ENCODE measurements at places on chromosomes 6 and 20.

GRCh38 chr6:166587631-166588413 lies 1.3 kb upstream of the RAMACL start:
- DNase-seq = no peak

- DNase-seq = no peak
Observed at GRCh38 chr20:60261333-60261732, 303.1 kb downstream of the CDH26 start.

DNA sequence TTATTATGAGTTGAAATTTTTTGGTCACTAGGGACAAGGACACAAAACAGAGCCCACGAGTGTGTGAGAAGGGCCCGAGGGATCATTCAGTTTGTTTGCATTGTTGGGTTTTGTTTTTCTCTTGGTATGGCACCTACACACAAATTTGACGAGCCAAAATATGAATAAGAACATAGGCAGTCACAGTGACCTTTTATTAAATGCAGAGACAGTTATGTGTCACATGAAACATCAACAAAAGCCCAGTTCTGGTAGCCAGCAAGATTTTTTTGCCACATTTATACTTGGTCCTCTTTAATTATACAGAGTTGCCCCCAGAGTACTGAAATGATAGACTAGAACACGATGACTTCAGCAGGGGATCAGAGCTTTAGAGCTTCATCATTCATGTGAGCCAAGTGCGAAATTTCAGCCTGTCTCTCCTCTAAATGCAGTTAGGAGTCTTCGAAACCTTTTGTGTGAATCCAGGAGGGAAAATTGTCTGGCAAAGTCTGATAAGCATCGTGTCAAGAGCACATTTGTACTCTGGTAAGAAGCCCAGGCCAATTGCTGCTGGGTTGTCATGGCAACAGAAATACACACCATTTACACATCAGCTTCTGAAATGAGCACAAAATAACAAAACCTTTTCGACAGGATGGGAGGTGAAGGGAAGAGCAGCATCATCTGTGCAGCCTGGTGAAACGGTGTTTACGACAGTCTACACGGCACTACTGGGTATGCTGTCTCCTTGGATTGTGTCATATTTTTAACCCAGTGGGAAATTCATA lies 79.2 kb upstream of the RIPOR2 start:
- DNase-seq = peak; percentile 83

DNA sequence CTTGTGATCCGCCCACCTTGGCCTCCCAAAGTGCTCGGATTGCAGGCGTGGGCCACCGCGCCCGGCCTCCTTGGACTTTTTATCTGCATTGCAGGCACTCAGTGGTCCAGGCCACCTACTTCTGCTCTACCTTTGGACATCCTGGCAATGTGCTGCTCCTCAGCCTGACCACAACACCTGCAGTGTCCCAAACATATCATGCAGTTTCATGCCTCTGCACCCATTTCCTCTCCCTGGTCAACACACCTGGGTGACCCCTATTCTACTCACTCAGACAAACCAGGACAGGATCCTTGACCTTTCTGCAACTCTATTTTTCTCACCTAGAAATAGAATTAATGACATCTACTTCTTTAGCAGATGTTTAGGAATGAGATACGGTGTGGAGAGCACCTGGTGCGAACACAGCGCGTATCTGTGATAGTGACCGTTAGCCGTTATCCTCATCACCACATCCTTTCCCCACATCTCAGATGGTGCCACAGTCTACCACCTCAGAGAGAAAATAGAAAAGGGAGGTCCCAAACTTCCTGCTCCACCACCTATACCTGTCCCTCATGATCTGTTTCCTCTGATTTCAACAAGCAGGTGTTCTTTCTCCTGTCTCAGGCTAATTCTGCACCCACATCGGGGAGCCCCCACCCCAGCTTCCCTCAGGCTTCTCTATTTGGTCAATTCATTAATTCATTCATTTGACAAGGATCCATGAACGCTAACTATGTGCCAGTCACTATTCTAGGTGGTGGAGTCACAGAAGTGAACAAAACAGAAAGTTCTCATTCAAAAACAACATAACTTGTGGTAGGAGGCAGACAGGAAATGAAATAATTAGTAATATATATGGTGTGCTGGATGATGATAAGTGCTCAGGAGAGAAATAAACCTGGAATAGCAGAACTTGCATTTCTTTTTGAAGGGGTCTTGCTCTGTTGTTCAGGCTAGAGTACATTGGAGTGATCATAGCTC lies 4.3 kb upstream of the BTN3A2 start:
- DNase-seq = no peak

DNA sequence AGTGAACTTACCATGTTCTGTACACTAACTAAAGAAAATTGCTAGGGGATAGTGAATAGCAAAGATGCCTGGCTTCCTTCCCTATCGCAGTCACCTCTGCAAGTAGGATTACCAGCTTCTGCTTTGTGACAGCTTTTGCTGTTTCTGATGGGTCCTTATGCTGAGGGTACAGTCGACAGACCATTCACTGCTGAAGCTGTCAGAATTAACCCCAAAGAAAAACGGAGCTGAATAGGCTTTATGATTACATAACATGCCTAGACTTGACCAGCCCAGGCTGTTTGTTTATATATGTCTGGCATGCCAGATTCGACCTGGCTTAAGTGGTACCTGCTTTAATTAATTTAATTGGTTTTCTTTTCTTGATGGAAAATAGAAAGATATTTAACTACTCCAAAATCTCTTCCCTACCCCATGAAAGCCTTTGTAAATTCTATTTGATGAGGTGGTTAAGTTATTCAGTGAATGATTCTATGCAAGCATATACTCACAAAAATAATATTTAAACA lies 21.7 kb upstream of the PRELID3B start:
- no peak for DNase-seq

DNA sequence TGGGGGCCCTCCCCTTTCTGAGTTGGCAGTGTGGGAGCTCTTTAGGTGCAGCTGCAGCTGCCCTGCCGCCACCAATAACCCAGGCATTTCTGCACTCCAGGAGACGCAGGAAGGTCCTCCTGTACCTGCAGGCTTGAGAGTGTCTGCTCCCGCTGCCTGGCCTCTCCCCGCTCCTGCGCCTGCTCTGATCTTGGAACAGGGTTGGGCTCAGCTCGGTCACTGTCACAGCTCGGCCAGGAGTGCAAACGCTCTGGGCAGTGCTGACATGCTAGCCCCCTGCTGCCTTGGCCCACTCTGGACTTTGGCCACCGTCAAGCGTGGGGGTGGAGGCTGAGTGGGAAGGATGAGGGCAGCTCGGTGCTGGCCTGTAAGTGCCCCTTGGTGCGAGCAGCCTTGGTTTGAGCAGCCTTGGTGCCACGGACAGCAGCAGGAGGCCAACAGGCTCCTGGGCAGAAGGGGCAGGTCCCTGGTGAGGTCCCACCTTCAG lies 738.1 kb upstream of the GJE1 start:
- DNase-seq = no peak

DNA sequence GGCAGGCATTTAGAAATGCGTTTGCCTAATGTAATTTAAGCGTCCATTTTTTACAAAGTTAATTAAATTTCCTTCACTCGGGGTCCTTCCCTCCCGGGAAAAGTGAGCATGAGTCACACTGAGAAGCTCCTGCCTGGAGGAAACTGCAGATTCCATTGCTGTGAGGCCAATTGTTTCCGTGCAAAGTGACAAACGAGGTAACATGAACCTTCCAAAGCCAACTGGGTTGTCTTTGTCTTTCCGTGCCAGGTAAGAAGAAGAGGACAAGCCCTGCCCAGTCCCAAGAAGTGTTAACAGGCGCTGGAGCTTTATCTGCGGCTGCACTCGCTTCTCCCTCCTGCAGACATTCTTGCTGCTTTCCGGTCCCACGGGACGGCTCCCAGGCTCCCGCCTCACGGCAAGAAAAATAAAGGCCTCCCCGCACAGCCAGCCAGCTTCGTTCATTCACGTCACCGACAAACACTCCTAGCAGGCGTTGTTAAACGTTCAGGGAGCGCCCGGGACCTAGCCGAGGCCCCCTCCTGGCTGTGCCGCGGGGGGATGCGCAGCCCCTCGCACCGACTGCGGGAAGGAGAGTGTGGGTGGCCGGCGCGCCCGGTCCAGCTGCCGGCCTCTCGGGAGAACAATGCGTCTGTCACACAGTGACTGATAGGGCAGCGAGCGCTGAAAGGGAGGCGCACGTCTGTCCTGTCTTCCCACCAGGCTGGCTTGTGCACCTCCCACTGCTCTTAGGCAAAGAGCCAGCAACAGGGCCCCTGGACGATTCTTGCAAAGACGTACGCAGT lies 61.5 kb upstream of the HDDC2 start:
- DNase-seq = peak; percentile 73

- DNase-seq = peak; percentile 72
Observed at GRCh38 chr6:129370268-129370916, 339.6 kb downstream of the ARHGAP18 start.
